Mesenteric fat pad (tissue), 1 donor: ENCODE measurements at places on chromosomes 16 and 17. TPM values are rescaled to one million over a fixed set of nuclear protein-coding genes. Genes with fewer than 3 reads are reported as not detected.

TMEM235 gene
- not detected for total RNA-seq

- no peak for DNase-seq
These were observed 4.9 kb downstream of the PER1 start for GRCh38 chr17:8147141-8147804.

ECI1 gene
- total RNA-seq: 44.4 TPM

ARHGAP23 gene
- 63.4 TPM for total RNA-seq

DNA sequence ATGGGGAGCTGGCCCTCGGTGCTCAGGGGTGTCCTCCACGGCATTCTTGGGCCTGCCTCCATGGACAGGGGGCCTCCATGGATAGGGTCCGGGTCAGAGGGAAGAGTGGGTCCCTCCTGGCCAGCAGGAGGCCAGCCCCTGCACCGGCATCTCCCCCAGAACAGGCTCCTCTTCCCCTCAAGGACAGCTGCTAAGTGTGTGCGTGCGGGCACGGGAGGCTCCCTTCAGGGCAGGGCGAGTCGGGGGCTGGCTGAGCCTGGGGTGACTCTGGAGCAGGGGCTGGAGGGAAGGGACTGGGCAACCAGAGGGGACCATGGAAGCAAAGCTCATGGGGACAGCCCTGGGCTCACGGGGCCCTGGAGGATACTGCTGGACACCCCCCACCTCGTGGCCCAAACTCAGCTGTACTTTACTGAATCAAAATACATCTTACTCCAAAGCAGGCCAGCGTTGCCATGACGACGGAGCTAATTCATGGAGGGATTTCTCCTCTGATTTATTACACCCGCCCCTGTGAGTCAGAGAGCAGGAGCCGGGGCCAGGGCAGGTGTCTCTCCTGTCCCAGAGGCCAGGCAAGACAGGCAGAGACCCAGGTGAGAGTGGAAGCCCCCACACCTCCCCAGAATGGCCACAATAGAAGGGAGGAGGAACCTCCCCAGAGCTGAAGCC lies 2.1 kb downstream of the CASKIN1 start:
- DNase-seq: no peak

CCDC40 gene
- 7.9 TPM for total RNA-seq

DNA sequence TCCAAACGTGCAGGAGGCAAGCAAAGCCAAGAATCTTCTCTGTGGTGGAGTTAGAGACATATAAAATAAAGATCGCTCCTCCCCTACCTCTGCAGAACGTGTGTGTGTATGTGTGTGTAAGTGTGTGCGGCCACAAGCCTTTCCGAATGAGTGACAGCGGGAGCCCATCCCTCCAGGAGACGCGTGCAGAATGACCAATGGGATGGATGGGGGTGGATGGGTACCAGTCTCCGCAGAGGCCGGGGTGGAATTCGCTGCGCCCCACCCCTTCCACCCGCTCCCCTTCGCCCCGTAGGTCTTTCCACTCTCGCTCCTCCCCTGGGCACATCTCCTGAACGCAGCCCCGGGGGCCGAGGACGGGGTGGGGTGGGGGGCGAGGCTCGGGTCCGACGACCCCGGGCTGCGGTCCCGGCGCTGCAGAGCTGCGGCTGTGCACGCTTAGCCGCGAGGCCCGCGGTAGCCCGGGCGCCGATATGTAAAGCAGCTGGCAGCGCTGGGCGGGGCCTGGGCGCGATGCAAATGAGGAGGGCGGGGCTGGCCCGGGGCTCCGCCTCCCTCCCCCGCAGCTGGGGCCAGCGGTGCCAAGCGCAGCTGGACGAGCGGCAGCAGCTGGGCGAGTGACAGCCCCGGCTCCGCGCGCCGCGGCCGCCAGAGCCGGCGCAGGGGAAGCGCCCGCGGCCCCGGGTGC lies at the start of gene PRKCB:
TSS of gene PRKCB (plus strand) at position 594 of the 688 bp plus-strand sequence.
- peak; percentile 93 for DNase-seq
